ENCODE measurements at places on chromosomes 3 and 15.

DNA sequence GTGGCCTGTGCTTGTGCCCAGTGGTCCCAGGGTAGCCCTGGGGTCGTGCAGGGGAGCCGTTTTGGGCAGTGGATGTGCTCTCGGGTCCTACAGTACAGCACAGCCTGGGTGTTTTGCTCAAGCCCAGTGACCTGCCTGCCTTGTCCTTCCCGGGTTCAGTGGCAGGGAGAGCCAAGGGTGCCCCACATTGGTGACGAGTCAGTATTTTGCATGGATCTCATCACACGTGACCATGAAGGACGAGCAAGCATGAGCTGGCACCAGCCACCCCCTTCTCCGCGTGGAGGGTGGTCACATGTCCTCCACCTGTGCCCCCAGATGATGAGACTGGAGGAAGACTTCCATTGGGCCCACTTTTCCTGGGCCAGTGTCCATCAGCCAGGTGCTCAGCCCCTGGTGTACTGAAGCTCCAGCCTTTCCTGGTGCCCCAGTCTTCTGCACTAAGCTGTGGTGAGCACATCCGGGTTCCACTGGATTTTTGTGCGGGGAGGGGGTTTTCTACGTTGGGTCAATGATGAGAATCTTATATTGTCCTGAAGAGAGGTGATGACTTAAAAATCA lies 197.5 kb downstream of the UBE3A start:
- no peak for DNase-seq

DNA sequence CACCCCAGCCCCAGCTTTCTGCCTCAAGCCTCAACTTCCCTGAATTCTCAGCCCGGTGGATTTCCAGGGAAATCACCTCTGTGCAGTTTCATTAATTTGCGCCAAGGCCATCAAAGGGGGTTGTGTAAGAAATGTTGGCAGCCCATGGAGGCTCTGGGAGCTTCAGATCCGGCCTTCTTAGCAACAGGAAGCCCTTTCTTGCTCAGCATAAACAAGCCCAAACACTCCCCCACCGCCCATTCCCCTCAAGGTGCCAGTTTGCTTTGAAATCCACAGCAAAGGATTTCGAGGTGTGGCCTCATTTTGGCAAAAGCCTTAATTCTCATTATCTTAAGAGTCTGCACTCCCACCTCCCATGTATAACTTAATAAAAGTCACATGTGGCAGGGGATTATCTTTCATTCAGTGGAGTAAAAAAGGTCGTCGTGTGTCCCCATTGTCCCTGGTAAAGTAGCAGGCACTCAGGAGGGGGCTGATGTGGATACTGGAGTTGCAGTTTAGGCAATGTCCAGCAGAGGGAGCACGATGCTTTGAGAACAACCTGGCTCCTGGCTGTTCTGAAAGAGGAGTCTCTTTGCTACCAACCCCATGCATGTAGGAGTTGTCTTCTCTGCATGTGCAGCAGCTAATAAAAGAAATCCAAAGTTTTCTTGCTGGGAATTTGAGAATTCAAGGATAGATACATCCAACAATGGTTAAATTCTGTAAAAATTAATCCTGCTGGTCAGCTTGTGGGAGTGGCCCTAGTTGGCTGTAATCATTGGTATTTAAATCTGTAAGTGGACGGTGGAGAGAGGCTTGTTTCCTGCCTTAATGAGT lies 39.5 kb downstream of the EBLN2 start:
- DNase-seq: peak; percentile 54

DNA sequence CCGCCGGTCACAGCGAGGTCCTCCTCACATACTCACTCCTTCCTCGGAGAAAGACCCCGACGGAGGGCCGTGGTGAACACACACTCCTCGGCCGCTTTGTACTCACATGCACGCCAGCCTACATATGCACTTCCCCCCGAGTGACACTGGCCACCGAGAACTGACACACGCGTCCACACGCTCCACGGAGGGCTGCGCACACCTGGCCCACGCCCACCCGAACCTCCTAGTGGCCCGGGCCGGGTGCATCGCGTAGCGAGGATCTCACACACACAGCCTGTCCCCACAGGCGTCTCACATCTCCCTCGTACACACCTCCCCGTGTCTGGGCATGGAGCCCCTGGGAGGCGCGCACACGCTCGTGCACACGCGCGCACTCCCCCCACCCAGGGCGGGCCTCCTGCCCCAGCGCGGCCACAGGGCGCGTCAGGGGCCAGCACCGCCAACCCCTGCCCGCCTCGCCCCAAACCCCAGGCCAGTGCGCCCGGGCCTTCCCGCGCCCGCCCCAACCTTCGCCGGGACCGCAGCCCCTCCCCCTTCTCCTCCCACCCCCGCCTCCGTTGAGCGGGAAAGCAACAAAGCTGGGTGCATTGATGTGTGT lies 411 bp upstream of the C3orf70 start:
- no peak for DNase-seq

DNA sequence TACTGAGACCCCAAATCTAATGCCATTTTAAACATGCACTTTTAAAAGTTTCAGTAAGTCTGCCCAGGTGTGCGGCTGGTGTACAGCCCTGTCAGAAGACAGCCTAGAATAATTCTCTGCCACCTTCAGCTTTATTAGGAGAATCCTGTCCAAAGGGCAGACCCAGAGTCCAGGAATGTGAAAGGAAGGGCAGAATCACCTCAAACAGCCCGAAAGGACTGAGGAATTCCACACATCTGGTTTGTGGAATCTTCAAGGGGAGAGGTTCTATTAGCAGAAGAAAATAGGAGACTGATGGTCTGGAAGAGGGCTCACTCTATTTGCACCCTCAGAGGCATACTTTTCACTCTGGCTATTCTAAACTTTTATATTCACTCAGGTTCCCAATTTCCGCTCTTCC lies 46.6 kb downstream of the TYRO3 start:
- no peak for DNase-seq

DNA sequence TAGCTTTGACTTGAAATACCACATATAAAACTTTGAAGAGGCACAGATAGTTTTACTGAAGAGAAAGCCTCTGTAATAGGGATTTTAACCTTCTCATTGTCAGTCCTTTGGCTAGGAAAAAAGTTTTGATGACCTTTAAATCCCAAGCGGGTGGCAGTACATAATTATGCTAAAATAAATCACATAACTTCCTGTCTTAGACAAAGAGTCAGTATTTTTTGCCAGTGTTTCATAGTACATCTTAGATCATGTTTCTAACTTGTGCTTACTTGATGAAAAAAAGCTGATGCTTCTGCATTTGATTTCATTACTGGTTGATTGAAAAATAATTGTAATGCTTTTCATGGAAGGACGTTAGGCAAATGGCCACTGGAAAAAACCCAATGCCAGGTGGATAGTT lies 5.8 kb downstream of the ST3GAL6 start:
- no peak for DNase-seq

DNA sequence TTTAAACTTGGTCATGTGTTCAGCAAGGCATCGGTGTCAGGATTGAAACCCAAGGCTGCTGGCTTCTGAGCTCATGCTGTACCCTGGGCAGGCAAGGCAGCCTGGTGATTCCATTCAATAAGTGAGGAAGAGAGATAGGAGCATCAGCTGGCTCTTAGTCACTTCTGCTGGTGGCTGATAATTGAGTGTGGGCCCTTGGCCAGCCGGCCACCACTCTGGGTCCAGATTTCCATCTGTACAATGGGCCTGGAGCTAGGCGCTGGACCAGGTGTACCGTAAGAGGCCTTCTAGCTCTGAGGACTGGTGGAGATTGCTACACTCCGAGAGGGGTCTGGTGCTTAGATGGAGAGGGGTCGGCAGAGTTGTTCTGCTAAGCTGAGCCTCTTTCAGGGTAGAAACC lies 4.3 kb downstream of the CD276 start:
- no peak for DNase-seq

DNA sequence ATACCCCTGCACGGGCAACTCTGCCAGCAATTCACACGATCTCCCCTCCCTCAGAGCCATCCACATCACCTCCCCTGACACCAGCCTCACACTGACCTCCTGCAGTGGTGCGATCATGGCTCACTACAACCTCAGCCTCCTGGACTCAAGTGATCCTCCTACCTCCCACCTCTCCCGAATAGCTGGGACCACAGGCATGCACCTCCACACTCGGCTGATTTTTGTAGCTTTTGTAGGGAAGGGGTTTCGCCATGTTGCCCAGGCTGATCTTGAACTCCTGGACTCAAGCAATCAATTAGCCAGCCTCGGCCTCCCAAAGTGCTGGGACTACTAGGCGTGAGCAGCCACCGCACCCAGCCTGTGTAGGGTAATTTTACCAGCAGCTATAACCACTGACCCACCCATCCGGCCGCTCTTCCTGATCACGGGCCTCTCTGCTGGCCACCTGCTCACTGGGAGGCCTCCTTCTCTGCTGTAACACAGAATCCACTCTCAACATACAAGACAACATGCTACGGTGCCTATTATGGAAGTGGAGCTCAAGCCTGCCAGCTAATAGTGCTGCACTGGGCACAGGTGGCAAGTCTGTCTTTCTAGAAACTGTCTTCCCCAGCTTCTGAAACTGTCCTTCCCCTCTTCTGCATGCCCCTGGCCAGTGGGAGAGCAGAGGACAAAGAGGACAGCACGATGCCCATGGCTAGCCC lies 4.6 kb downstream of the GP9 start:
- DNase-seq: no peak

GRCh38 chr15:46786590-46787285 lies 930.6 kb upstream of the SEMA6D start:
- no peak for DNase-seq

DNA sequence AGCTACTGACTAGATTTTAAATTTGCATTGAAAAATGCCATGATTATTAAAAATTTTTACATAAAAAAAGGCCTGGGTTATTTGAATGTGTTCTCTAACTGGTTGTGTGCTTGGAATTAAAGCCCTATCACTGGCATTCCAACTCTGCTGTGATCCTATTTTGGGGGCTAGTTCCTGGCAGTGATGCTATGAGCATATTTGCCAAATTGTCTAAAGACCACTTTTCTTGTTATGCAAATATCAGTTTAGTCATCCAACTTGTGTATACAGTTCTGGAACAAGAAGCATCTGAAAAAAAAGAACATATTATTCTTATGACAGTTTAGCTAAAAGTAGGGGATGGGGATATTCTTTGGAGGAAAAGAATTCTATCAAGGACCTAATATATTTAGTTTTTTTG lies 243.4 kb upstream of the ZNF717 start:
- DNase-seq: no peak

- no peak for DNase-seq
Measured at GRCh38 chr15:71635735-71636134, 174.6 kb upstream of the NR2E3 start.

DNA sequence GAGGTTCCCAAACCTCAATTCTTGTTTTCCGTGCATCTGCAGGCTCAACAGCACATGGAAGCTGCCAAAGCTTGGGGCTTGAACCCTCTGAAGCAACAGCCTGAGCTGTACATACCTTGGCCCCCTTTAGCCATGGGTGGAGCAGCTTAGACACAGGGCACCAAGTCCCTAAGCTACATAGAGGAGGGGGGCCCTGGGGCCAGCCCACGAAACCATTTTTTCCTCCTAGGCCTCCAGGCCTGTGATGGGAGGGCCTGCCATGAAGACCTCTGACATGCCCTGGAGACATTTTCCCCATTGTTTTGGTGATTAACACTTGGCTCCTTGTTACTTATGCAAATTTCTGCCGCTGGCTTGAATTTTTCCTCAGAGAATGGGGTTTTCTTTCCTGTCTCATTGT lies 24.6 kb downstream of the SRP14 start:
- DNase-seq: no peak
